ENCODE measurements at places on chromosomes 12 and 14.

DNA sequence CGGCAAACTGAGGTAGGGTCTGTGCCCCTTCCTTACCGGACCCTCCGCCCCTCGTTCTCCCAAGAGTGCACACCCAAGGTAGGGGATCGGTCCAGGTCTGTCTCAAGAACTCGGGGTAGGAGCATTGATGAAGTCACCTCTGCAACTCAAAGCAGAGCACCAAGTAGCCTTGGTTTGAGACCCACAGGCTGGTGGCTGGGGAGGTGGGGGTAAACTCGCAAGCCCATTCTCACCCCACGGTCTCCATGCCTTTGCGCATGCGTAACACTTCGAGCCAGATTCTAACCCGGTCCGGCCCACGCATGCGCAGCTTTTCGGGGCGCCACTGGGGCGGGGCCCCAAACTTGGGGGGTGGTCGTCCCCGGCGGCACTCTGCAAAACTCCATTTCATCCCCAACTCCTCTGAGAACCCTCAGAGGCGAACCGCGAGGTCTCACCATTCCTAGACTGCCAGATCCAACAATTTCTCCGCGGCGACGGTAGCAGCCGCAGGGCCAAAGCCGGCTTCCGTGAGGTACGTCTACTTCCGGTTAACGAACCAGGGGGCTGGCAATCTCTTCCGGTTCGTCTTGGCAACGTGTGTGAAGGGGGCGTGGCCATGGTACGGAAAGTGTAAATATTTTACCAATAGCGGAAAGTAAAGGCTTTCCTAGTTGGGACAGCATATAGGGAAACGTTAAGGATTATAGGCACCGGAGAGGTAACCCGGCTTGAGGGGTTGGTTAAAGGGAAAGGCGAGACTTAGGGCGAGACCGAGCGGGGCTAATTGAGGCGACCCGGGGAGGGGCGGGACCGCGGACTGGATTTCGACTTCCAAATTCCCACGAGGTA, at the start of gene MCRS1:
Gene MCRS1 (minus strand): TSS at position 532 of the 831 bp plus-strand sequence. CDS start 1,411 bp downstream, outside the sequence.
- DNase-seq: peak; percentile 85

DNA sequence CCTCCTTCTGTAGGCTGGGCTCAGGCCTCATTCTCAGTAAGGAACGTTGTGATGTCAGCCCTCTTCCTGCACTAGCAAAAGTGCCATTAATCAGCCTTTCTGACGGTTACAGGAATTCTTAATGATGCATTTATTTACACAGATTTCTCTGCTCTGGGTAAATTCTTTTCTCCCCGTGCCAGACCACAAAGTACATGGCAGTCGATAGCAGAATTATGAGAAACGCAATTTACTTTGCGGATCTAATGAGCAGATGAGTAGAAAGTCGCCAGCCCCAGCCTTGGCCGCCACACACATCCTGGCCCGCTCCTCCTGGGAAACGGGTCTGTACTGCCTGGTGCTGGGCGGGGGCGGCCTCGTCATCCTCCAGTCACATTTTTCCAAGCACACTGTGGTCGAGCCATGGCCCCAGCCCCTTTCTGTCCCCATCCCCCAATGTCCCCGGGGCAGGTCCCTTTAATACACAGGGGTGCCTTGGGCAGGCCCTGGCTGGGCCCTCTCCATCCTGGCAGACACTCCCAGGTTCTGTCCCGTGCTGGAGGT, 25.9 kb downstream of the NOC4L start:
- DNase-seq: no peak

- DNase-seq: no peak
These were observed 17.3 kb upstream of the CCDC196 start for GRCh38 chr14:66468778-66469367.

DNA sequence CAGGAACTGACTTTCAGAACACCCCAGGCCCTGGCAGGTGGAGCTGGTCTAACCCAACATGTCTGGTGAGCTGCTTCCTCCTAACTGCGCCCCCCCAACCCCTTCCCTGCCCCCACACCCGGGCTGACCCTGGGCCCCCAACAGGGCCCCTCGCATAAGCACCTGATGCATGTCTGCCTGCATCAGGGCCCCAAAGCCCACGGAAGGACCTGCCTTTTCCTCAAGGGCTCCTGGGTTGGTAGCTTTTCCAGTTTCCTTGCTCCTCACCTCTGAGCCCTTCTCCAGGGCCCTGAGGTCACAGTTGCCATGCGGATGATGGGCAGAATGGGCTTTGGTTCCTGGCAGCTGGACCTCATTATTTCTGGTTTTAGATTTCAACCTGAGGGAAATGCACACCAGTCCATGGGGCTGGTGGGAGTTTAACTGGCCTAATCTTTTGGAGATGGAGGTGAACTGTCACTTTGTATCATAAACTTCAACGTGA, 18.5 kb downstream of the TESC start:
- no peak for DNase-seq

DNA sequence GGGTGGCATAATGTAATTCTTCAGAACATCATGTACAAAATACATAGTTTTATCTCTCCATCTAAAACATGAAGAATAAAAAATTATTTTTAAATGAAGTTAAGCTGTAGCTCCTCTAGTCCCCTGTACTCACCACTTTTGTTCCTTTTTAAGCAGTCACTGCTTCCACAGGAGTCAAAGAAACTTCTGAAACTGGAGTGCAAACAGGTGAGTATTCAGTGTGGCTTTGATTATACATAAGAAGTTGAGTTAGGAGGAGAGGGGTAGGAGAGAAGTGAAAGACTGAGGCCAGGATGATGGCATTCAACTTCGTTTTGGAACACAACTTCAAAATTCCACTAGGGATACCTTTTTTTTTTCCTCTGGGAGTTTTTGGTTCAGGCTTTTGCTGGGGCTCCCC, 131.4 kb upstream of the CNTN1 start:
- DNase-seq: no peak

DNA sequence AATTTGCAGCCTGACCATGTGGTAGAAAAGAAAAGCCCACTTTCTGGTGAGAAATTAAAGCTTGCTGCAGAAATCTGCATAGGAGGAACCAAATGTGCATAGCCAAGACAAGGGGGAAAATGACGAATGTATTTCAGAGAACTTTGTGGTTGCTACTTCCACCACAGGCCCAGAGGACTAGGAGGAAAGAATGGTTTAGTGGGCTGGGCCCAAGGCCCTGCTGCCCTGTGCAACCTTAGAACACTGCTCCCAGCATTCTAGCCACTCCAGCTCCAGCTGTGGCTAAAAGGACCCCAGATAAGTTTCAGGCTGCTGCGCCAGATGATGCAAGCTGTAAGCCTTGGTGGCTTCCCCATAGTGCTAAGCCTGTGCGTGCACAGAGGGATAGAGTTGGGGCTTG, 764.3 kb downstream of the SLC6A15 start:
- DNase-seq: no peak

DNA sequence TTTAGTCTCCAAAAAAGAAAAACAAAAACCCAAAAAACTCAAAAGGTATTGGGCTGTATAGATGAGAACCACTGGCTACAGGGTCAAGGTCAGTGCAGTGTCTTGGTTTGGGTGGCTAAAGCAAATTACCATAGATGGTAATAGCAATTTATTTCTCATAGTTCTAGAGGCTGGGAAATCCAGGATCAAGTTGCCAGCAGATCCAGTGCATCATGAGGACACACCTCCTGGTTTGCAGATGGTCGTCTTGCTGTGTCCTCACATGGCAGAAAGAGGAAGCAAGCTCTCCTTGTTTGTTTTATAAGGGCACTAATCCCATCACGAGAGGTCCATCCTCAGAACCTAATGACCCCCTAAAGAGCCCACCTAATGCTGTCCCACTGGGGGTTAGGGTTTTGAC, 11.2 kb downstream of the COX14 start:
- DNase-seq: no peak

All from amniotic stem cell (primary cell).